NAMALWA (cell line): ENCODE measurements at places on chromosomes 7 and 10.

DNA sequence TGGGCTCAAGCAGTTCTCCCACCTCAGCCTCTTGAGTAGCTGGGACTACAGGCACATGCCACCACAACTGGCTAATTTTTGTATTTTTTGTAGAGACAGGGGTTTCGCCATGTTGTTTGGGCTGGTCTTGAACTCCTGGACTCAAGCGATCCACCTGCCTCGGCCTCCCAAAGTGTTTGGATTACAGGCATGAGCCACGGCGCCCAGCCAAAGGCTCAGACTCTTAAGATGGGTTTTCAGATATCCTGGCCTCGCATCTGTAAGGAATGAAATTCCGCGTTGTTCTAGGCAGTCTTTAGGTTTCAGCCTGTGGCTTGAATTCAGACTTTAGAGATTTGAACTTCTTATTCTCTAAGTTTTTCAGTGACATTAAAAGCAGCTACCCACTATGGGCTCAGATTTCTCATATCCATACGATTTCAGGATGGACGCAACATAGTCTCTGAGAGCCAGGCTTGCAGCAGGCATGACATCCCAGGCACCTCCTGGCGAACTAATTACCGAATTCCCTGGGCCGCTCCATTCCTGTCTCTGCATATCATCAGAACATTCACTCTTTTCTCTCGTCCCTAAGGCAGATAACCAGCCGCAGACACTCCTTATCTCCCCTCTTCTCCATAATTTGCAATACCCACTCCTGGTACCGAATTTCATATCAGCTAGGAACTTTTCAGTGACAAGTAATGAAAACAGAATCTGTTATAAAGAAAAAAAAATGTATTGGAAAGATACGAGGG lies 29.7 kb downstream of the IL15RA start:
- no peak for DNase-seq

- no peak for DNase-seq
These were observed 206.6 kb downstream of the CXCL12 start for GRCh38 chr10:44178281-44178680.

DNA sequence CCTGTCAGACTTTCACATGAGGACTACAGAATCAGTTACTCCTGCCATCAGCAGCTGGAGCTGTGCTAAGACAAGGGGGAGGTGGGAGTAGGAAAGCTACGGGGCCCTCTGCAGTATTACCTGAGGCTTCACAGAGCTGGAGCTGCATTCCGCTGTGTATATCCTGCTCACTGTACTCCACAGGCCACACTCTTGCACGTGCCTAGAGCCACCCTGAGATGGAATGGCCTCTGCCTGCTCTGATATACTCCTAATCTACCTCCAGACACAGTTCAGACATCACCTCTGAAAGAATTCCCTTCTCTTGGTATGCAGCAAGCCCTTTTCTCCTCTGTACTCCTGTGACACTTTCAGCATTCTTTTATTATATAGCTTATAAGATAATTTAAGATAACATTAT lies 34.8 kb downstream of the TRDMT1 start:
- no peak for DNase-seq

DNA sequence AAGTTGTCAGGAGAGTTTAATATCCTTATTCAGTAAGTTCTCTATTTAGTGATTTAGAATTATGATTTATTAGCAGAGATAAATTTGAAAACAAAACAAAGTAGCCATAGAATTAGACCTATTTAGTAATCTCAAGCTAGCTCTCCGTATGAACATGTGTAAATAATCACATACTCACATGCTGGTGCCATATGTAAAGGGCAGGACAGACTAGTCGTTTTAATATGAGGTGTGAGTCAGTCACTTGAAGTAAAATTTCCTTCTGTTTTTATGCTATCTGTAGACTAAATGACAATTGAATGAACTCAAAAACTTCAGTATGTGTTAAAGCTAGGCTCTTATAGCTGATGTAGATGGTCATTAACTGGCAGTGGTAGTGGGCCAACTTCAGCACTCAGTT lies 67.1 kb downstream of the WAC start:
- DNase-seq: no peak

- DNase-seq: no peak
These were observed 440.4 kb downstream of the PLXNA4 start for GRCh38 chr7:132135746-132136385.

GRCh38 chr7:157404845-157405481 lies 68.2 kb downstream of the DNAJB6 start:
- no peak for DNase-seq

GRCh38 chr7:40646717-40647116 lies 511.9 kb downstream of the SUGCT start:
- DNase-seq: no peak

GRCh38 chr7:74057216-74057925 lies 26.2 kb upstream of the LIMK1 start:
- no peak for DNase-seq

- DNase-seq: no peak
These were observed 16.0 kb downstream of the CDNF start for GRCh38 chr10:14821635-14822375.

- DNase-seq: peak; percentile 29
These were observed 80.7 kb downstream of the FZD1 start for GRCh38 chr7:91344911-91345310.

- DNase-seq: no peak
These were observed 306.7 kb downstream of the DNAJB6 start for GRCh38 chr7:157643525-157643970.

DNA sequence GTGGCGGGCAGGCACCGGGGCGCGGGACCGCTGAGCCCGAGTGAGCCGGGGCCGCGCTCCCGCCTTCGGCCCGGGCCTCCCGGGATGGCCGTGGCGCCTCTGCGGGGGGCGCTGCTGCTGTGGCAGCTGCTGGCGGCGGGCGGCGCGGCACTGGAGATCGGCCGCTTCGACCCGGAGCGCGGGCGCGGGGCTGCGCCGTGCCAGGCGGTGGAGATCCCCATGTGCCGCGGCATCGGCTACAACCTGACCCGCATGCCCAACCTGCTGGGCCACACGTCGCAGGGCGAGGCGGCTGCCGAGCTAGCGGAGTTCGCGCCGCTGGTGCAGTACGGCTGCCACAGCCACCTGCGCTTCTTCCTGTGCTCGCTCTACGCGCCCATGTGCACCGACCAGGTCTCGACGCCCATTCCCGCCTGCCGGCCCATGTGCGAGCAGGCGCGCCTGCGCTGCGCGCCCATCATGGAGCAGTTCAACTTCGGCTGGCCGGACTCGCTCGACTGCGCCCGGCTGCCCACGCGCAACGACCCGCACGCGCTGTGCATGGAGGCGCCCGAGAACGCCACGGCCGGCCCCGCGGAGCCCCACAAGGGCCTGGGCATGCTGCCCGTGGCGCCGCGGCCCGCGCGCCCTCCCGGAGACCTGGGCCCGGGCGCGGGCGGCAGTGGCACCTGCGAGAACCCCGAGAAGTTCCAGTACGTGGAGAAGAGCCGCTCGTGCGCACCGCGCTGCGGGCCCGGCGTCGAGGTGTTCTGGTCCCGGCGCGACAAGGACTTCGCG lies 534 bp downstream of the FZD9 start:
- no peak for DNase-seq

- peak; percentile 11 for DNase-seq
These were observed 118.0 kb downstream of the WDFY4 start for GRCh38 chr10:48802611-48803071.

DNA sequence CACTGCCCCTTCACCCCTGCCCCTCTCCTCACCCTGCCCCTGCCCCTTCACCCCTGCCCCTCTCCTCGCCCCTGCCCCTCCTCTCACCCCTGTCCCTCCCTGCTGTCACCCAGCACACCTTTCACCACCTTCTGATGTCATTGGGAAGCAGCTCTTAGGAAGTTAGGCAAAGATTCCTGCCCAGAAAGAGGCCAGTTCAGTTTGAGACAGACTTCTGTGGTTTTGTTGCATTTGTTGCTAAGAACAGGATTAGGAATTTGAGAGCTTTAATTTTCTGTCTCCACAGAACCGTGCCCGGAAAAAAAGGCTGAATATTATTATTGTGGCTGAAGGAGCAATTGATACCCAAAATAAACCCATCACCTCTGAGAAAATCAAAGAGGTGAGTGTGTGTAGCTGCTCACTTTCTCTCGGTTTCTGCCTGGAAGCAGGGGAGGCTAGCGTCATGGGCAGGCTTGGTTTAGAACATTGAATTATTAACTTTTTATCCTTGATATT lies 39.6 kb downstream of the PFKP start:
- DNase-seq: no peak

- DNase-seq: no peak
These were observed 116.8 kb downstream of the ZFAND4 start for GRCh38 chr10:45555795-45556194.

- DNase-seq: peak; percentile 19
These were observed 620.0 kb downstream of the CNTNAP2 start for GRCh38 chr7:146736446-146737190.

DNA sequence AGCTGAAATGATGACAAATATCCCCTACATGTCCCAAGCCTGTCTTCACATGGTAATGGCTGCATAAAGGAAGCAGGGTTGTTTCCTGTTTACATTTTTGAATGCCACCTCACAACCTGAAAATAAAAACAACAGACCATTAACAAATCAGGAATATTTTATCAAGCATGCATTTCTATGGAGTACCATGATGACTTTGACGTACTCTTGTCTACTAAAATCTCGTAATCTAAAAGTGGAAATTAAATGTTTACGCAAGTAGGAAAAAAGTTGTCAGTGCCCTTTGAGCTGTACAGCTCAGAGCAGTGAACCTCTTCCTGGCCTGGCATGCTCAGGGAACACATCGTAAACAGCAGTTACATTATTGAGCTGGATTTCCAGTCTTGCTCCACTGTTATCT lies 194.1 kb downstream of the INHBA start:
- no peak for DNase-seq

- no peak for DNase-seq
These were observed 348.6 kb downstream of the PTEN start for GRCh38 chr10:88212069-88212468.

GRCh38 chr10:75672842-75673241 lies 241.4 kb downstream of the LRMDA start:
- DNase-seq: no peak

GRCh38 chr7:22295402-22296264 lies 61.3 kb downstream of the RAPGEF5 start:
- no peak for DNase-seq

GRCh38 chr10:100569687-100570481 lies 34.1 kb downstream of the HIF1AN start:
- DNase-seq: no peak

GRCh38 chr7:2013381-2014311 lies 219.1 kb downstream of the MAD1L1 start:
- DNase-seq: no peak

- DNase-seq: no peak
These were observed 95.8 kb upstream of the PODXL start for GRCh38 chr7:131652194-131652593.

- no peak for DNase-seq
These were observed 292.8 kb downstream of the ANKRD7 start for GRCh38 chr7:118517275-118517674.

DNA sequence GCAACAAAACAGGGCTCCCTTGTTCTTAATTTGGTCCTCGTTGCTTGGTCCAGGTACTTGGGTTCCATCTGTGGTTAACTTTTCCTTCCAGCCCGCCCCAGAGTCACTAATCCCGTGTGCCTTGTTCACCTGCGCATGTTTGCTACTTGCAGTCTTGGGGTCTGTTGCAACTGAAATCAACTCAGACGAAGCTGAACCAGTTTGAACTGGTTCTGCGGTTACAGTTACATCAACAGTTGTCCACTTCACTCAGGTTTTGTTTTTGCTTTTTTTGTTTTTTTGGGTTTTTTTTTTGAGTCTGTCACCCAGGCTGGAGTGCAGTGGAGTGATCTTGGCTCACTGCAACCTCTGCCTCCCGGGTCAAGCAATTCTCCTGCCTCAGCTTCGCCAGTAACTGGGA lies 34.7 kb downstream of the TRRAP start:
- no peak for DNase-seq

- DNase-seq: no peak
These were observed 164.7 kb downstream of the GNAT3 start for GRCh38 chr7:80347173-80347572.

DNA sequence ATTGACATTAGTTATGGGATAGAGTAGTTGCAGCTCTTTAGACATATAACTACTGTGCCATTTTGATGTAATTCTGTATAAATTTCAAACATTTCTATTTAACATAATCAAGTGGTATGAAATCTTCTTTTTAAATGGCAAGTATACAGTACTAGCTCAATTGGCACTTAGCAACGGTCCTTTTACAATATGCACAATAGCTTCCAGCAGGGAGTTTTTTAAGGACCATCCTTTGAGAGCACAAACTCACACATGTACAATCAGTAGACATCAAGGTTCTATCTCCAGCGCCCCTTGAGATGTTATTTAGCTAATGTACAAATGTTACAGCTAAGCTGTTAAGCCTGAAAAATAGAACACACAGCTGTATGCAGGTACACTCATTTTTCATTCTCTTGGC lies 480.7 kb downstream of the TFEC start:
- no peak for DNase-seq
